ENCODE measurements at places on chromosomes 3 and 15.

DNA sequence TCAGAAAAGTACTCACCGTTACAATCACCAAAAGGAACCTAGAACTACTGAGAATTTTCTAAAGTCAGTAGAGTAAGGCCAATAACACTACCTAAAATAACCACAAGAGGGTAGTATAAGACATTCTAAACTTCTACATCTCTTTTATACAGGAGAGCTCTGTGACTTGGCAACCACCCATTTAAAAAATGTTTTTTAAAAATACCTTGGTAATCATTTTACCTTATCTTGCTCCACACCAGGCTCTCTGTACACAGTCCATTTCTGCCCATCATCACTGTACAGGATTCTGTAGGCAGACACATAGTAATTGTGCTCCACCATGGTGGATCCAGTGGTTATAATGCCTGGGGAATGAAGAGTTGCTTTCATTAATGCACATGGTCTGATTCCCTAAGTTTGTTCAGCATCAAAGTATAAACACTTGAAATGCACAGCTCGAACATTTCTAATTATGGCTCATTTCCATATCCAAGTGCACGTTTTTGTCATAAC is 54.5 kb downstream of the ST3GAL6 start:
- DNase-seq = no peak

DNA sequence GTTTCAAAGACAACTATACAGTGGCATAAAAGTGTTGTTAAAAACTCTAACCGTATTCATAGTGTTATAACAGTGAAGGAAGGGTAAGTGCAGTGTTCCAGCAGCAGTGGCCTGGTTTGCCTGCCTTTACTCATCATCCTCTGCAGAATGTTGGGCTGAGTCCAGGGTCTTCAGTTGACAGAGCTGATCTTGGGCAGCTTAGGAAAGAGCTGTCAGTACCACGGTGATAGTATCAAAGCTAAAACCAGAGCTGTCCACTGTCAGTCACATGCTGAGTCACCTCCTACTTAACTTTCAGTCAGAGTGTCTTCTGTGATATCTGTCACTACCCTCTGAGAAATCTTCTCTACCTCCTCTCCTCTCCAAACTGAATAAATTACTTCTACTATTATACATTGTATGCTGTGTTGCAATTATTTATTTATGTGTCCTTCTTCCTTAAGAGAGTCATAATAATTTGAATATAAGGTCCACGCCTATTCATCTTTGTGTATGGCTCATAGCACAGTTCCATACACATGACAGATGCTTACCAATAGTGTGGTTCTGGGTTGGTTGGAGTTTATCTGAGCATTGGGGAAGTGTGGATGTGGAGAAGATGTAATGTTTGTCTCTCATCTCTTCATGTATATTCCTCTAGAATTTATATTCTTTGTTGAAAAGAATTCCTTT is 242.1 kb downstream of the ZIC1 start:
- DNase-seq = no peak

GRCh38 chr3:51873253-51873766 is 2.1 kb downstream of the IQCF5 start:
- no peak for DNase-seq

GRCh38 chr3:123098426-123099330 is 31.9 kb downstream of the PDIA5 start:
- DNase-seq = no peak

GRCh38 chr15:32886459-32886858 is 168.7 kb downstream of the GREM1 start:
- no peak for DNase-seq

DNA sequence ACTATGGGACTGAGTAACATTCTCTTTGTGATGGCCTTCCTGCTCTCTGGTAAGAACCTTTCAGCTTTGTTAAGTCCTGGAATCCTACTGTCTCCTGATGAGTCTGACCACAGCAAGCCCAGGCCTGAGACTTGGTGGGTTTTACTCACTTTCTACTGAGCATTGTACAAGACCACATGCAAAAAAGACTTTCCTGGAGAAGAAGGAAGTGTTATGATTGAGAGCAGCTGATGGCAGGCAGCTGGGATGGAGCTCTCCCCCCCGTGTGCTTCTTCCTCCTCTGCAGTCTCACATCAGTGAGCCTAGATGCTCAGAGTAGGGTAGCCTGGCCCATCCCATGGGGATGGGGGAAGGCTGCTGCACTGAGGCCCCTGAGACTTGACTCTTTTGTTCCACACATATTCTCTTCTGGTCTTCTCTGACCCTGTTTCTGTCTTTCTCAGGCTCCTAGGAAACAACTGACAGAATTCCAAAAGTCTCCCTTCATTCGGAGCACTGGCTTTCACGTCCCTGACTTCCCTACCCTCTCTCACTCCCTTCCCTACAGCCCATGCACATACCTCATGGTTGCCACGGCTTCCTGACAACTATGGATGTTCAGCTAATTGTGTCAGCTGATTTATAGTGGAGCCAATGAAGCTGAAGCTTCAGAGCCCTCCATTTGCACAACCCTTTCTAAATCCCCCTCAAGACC is 36.6 kb downstream of the CD86 start:
- no peak for DNase-seq

DNA sequence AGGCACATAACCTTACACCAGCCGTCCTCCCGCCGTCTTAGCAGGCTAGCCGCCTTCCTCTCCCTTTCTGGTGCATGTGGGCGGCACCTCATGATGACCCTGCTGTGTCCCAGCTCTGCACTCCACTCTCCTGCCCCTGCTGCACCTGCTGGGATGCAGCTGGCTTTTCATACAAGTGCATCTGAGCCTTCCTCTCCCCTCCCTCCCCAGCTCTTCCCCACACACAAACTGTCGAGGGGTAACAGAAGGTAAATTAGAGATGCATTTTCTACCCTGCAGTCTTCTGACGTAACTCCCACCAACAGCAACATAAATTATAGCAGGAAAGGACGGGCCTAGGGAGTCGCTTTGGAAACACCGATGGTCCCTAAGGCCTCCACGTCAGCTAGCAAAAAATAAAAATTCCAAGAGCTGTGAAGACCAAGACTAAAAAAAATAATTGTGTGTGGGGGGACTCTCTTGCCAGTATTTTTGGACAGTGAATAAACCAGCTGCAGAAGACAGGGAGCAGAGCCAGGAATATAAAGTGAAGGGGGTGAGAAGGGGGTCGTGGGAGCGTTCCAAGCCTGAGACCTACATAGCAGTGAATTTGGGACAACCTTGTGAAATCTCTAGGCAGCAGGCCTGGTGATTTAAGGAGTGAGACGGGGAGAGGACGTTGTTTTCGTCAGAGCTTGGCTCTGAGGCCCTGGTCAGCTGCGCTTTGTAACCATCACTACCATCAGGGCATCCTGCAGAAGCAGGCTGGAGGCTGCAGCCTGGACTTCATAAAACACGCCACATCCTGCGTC is 216.2 kb downstream of the ADAMTS17 start:
- DNase-seq = no peak

GRCh38 chr15:65818927-65819562 is 27.0 kb upstream of the DENND4A start:
- no peak for DNase-seq

DNA sequence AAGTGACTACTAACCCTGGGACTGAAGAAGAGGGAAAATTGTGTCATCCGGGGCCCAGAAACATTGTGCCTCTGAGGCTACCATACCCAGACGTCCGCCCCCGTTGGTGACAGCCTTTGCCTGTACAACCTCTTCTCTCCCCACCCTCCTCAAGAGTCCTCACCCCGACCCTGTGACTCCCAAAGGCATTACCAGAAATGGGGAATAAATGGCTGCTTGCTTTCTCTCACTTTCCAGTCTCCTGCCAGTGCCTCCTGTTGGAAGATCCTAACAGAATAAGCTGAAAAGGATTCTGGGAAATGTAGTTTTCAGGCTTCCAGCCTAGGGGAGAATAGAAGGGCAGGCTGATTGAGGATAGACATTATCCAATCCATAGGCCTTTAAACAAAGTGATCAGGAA is 30.8 kb upstream of the SLC25A36 start:
- no peak for DNase-seq

All from activated T-helper 1 cell treated with anti-CD3 and anti-CD28 coated beads, Interleukin-2, amount 50 U/mL, for 16 hours (primary cell).